ENCODE measurements at places on chromosomes 2 and 18.
A peak's percentile ranks its signal among the peaks of the same experiment; 100 is the strongest.

GRCh38 chr18:40653682-40654081 is 1301.4 kb upstream of the PIK3C3 start:
- DNase-seq = no peak

DNA sequence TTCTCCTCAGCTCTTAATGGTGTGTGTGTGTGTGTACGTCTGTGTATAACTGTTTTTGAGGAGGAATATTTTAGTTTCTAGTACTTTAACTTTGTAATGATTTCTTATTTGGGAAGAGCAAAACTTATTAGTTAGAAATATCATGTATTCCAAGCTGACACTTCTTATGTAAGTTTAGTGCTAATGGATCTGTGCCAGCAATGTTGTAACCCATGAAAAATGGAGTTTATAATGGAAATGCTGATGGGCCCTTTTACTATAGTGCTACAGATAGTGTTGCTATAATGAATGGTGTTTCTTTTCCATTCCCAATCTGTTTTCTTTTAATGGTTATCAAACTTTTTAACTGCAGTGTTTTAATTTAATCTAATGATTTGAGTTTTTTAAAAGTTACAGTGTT is 49.8 kb upstream of the OTX1 start:
- DNase-seq = no peak

DNA sequence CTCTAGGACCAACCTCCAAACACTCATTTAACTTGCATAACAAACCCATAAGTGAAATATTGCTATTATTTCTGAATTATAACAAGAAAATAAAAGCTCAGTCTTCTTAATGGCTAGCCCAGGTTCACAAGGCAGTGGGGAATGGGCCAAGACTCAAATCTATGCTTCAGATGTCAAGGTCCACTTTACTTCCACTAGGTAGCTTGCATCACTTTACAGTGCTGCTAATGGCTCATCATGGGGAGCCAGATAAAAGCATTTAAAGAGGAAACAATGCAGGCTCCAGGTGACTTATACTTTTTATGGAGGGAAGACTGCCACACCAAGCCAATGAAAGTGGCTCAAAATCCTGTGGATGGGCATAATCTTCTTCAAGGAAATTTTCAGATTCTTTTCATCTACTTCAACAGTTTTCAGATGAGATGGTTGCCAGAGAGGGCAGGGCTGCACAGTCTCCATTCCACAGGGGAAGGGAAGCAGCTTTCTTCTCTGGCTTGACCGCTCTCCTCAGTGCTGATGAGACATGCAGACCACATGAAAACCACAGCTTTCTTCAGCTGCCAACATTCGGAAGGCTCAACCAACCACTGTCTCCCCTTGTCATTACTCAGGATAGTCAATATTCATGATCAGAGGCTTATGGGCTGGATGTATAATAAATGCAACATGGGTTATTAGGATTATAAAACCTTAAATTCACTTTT is 361.9 kb upstream of the MEX3C start:
- no peak for DNase-seq

DNA sequence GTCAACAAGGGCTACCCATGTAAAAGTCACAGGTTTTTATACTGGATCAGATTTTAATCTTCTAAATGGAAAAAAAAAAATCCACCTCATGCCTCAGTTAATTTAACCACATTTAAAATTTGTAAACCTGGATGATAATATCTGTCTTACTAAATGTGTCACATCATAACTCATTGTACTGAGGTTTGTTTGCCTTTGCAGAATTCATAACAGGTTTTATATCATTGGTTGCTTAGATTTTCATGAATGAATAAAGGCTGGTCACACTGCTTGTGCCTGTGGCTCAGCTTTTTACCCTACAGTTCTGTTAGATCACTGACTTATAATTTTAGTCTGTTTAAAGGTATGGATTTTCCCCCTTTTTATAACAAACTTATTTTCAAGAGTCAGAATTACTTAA is 48.9 kb downstream of the PSMD14 start:
- no peak for DNase-seq

DNA sequence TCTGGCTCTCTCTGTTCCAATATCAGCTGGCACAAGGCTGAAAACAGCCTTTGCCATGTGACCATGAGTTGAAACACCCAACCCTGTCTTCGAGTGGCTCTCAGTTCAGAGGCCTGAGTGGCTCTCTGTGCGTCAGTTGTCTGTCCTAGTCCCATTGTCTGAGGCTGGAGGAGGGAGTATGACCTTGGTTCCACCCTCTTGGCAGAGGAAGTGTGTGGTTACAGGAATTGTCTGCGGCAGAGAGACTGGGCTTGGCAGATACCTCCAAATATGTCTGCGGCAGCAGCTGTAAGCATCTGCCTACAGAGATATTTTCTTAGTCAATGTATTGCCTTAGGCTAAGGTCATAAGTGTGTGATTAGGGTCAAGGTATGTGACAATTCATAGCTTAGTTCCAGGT is 32.6 kb downstream of the CNGA3 start:
- DNase-seq = no peak

GRCh38 chr18:49137093-49137492 is 186.3 kb upstream of the SMAD7 start:
- no peak for DNase-seq

DNA sequence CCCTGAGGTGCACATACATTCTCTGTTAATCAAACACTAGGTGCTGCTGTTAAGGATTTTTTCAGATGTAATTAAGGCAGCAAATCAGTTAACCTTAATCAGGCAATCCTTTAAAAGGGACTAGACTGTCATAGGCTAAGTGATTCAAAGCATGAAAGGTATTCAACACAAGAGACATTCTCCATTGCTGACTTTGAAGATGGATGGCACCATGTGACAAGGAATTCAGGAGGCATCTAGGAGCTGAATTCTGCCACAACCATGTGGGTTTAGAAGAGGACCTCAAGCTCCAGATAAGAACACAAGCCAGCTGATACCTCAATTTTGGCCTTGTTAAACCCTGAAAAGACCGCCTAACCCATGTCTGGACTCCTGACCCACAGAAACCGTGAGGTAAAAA is 84.0 kb downstream of the SMAD2 start:
- no peak for DNase-seq

- DNase-seq = no peak
Measured at GRCh38 chr2:3128786-3129185, 248.8 kb downstream of the EIPR1 start.

- DNase-seq = no peak
Measured at GRCh38 chr18:72965616-72966015, 97.8 kb upstream of the NETO1 start.

- no peak for DNase-seq
Measured at GRCh38 chr2:215271446-215271845, 40.4 kb upstream of the ATIC start.

- peak; percentile 87 for DNase-seq
Measured at GRCh38 chr2:10765461-10765860, 44.0 kb downstream of the ATP6V1C2 start.

DNA sequence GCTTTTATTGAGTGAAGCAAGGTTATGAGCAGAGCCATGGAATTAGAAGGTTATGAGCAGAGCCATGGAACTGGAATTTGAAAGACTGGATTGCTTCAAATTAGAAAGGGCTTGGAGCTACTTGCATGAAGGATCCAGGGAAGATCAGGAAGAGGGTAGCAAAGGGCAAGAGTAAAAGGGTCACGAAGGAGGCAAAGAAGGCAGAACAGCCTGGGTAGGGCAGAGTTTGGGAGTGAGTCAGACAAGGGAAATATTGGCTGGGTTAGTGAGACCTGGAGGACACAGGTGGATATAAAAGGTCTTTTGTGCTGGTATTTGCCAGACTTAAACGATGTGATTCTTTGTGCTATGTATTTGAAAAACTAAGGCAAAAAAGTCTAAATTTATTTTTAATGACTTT is 65.0 kb downstream of the SEMA4F start:
- no peak for DNase-seq

All from LoVo (cell line).